ENCODE measurements at places on chromosomes 7 and 10.

DNA sequence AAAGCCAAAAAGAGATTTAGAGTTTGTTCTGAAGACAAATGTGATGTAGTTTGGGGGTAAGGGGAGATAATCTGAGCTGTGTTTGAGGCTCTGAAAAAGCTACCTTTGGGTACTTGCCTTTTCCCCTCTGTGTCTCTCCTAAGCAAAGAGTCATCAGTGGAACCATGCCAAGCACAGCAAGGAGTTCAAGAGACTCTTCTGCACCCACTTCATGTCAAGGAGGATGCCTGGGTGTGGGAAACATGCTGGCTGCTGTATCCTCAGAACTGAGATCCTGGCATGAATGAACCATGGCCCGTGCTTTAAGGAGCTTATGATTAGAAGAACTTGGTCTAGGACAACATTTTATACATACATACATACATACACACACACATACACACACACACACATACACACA is 142.9 kb downstream of the NOC3L start:
- DNase-seq, result no peak

GRCh38 chr10:77007834-77008233 is 629.8 kb downstream of the KCNMA1 start:
- DNase-seq, result no peak

DNA sequence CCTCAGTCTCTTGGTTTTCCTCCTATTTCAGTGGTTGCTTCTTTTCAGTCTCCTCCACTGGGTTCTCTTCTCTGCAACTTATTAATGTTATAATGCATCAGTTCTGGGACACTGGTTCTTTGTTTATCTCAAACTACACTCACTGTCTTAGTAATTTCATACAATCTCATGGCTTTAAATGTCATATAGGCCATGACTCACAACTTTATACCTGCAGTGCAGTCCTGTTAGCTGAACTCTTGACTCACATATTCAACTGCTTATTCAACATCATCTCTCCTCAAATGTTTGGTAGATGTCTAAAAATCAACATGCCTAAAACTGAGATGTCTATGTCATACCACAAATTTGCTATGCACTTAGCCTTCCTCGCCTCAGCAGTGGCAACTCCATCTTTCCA is 101.2 kb upstream of the PALS2 start:
- DNase-seq, result no peak

DNA sequence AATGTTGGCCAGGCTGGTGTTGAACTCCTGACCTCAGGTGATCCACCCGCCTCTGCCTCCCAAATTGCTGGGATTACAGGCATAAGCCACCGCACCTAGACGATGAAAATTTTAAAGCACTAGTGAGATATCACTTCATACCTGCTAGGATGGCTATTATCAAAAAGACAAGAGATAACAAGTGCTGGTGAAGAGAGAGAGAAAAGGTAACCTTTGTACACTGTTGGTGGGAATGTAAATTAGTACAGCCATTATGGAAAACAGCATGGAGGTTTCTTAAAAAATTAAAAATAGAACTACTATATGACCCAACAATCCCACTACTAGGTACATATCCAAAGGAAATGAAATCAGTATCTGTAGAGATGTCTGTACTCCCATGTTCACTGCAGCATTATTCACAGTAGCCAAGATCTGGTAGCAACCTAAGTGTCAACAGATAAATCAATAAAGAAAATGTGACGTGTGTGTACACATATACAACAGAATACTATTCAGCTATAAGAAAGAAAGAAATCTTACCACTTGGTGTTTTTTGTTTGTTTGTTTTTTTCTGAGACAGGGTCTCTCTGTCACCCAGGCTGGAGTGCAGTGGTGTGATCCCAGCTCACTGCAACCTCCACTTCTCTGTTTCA is 12.5 kb downstream of the MMS19 start:
- no peak for DNase-seq

- no peak for DNase-seq
Measured at GRCh38 chr10:78414380-78414779, 380.7 kb downstream of the RPS24 start.

- DNase-seq, result no peak
Measured at GRCh38 chr10:105468759-105469158, 827.7 kb downstream of the SORCS3 start.

- no peak for DNase-seq
Measured at GRCh38 chr7:45682836-45683555, 108.8 kb downstream of the ADCY1 start.

DNA sequence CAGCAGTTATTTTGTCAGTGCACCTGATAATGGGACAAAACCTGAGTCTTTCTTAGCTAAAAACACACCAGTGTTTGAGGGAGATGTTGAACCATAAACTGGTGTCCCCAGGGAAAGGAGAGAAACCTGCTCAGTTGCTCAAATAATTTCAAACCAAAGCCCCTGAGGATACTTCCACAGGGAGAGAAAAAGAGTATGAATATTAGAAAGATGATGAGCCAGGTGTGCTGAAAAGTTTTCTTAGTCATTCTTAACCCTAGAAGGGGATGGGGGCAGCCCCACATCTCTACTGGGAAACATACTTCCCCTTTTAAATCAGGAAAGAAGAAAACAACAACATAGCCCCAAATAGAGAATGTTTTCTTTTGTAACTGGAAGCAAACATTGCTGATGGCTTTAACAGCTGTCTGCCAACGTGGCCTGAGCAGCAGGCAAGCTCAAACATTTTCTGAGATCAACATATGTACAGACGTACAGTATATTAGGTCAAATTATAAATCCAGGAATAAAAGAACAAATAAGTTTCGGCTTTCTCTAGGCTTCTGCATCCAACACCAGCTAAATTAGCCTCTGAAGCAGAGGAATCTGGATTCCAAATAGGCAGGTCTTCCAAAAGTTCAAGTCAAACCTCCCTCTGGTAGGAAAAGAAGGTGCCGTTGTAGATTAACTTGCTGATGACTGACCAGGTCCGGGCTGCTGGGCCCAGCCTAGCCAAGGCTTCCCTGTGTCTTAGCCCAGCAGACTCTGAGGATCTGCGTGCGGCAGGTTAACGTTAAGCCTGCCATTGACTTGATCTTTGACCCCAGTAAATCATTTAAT is 30.5 kb upstream of the FBXW4 start:
- DNase-seq, result no peak
